SK-MEL-5 (cell line): ENCODE measurements at places on chromosomes 5 and 9. TPM values are rescaled to one million over a fixed set of nuclear protein-coding genes. Genes with fewer than 3 reads are reported as not detected.

Gene FOXD4L5
- total RNA-seq, result not detected in 2 replicates

Gene EIF4E1B
- total RNA-seq, result not detected in 2 replicates

Gene LRRC19
- not detected in 2 replicates for total RNA-seq

Gene FIBCD1
- 0.26 and 0.67 TPM in 2 replicates for total RNA-seq

GRCh38 chr9:96646081-96646991, 8.8 kb downstream of the PRXL2C start:
- DNase-seq, result no peak

DNA sequence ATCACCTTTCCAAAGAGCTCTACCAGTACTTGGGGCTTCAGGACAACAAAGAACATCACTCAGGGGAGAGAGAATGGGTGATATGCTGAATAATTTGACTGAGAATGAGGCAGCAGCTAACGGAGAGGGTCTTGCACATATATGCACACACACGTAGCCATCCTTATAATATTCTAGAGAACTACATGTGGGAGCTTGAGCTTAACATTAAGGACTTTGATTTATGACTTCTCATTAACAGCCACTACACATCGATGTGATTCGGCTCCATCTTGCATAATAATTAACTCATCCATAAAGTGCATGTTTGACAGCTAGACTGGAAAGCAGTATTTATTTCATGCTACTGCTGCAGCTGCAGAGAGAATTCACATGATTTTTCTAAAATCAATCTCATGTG, 163.4 kb downstream of the RAB3C start:
- DNase-seq, result no peak

DNA sequence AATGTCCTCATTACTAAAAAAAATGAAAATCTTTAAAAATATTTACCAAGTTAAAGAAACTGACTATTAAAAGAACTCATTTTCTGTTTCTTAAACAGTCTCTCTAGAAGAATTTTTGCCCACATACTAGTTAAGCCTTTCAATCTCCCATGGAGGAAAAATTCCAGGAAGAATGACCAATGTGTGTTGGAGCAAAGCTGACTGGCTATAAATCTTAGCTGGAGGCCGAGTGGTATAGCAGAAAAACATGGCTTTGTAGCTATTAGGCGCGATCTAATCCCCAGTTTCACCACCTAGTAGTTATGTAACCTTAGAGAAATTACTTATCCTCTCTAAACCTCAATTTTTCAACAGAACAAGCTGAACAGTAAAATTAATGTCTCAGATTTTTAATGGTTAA, 135.5 kb upstream of the PRLR start:
- DNase-seq, result no peak

DNA sequence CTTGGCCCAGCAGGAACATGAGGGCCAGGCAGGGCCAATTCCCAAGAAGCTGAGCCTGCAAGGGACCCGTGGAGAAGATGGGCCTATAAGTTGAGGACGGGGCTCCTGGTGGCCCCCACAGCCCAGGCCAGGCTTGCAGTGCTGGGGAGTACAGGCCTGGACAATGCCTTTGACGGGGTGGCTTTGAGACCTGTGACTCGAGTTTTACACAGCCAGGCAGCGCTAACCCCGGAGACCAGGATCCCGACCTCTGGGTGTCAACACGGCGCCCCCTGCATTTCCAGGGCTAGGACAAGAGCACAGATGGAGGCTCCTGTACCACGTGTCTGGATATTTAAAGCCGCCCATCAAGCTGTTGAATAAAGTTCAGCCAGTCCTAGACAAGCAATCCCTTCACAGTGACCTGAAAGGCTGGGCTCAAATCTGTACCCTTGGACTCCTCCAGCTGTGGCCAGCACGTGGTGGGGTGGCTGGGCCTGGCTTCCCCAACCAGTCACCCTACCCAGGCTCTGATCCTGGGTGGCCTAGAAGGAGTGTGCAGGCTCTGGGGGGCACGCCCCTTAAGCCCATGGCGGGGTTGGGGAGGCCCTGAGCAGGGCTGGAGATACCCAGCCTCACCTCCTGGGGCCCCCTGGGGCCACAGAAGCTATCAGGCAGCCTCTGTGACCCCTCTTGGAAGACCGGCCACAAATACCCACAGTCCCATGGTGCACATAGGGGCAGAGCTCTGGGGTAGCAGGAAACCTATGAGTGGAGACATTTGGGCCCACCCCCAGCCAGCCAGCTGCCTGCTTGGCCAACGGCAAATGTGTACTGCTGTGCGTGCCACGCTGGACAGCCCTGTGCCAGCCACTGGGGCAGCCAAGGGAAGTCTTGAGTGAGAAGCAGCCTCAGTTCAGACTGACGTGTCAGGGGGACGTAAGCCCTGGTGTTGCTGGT, 88.7 kb downstream of the NTNG2 start:
- DNase-seq, result no peak

GRCh38 chr9:8362250-8362649, 562.7 kb upstream of the DMAC1 start:
- DNase-seq, result no peak

GRCh38 chr5:149802008-149802680, 72.0 kb downstream of the PPARGC1B start:
- no peak for DNase-seq

GRCh38 chr9:129666575-129666974, 1.1 kb downstream of the PRRX2 start:
- no peak for DNase-seq

DNA sequence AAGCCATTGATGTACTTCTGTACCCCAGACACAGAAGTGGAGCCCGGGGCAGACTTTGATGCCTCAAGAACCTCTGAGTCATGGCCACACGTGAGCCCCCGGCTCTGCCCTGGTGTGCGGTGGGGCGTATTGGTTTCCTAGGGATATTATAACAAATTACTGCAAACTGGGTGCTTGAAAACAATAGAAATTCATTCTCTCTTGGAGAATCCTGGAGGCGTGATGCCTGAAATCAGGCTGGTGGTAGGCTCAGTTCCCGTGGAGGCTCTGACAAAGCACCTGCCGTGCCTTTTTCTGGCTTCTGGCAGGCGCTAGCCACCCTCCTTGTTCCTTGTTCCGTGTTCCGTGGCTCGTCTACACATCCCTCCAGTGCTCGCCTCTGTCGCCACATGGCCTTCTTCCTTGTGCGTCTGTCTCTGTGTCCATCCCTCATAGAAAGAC, 24.2 kb downstream of the NEK6 start:
- DNase-seq, result no peak

- no peak for DNase-seq
Observed at GRCh38 chr5:50717651-50718050, 51.2 kb downstream of the PARP8 start.

- no peak for DNase-seq
Observed at GRCh38 chr5:147407094-147407681, 102.7 kb downstream of the DPYSL3 start.
